ENCODE measurements at places on chromosomes 16 and 17. TPM values are rescaled to one million over a fixed set of nuclear protein-coding genes. Genes with fewer than 3 reads are reported as not detected.

DNA sequence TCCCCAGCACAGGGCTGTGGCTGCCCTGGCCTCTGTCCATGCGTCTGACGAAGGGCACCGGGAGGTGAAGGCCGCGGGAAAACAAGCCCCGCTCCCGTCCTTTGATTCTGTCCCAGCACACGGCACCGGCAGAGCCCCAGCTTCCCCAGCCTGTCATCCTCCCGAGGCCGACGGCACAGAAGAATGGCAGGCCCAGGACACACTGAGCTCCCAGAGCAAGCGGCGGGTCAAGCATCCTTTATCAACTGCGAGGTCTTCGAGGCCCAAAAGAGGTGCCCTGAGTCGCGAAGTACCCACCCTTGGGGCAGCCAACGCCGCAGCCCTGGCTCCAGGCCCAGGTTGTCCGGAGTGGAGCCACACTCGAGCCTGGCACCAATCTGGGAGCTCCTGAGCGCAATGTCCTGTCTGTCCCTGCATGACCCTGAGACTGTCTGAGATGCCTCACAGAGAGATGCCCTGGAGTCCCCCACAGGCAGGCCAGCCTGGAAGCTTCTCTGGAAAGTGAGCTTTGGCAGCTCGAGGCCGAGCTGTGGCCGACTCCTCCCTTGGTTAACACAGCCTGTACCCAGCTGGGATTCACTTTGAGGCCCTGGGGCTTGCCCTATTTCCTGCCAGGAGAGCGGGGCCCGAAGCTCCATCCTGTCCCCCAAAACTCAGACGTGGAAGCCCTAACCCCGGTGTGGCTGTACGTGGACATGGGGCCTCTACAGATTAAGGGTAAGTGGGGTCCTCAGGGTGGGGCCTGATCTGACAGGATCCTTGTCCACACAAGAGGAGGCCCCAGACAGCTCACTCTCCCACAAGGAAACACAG, 23.3 kb downstream of the SLC7A5 start:
- DNase-seq = no peak

DNA sequence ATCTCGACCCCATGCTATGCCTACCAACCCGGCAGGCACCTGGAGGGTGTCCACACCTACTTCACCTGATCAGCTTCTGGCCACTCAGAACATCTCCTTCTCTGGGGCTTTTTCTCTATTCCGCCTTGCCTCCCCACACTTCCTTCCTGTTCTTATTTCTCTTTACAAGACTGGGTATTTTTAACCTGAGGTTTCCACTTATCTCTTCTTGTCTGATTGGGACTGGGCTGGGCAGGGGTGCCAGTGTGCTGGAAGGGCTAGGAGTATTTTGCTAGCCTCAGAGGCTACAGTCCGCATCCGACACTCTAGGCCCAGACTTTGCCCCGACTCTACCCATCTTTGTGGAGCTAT, 26.2 kb upstream of the ZNF652 start:
- DNase-seq = peak; percentile 23

- DNase-seq = no peak
These were observed 31.9 kb downstream of the REXO5 start for GRCh38 chr16:20838240-20838639.

DNA sequence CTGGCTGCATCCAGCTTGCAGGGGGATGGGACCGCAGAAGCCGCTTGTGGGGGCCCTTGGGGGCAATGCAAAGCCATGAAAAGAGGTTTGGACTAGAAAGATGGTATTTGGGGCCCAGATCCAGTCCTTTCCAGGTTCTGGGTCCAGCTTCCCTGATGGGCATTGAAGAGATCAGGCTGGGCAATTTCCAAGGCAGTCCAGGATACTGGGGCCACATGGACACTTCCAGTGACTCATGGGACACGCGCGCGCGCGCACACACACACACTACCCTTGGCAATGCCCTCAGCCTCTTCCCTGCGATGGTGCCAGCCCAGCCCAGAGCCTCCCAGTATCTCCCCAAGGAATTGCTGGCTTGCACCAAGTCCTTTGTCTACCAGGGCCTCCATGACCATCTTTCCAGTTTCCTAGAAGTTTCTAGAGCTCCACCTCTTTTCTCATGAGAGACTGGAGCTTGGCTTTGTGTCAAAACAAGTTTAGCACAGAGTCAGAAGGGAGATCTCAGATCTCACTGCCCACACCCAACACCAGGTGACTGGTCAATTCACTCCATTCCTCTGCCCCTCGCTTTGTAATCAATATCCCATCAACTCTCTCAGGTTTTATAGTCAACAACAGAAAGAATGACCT, 44.3 kb downstream of the WNT3 start:
- DNase-seq = no peak

DNA sequence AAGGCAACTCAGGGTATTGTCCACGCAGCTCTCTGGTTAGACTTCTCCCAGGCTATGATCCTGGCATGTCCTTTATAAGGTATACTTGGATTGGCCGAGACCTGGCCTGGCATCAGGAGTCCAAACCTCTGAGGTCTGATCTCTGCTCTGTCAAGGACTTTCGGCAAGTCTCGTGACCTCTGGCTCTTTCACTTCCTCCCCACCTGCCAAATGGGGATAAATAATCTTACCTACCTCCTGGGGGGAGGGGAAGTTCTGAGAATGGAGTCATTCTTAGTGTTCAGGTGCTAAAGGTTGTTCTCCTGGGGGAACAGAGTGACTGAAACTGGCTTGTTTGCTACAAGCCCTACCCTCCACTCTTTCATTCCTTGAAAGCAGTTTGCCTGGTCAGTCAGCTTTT, 7.6 kb downstream of the ATXN1L start:
- peak; percentile 48 for DNase-seq

DNA sequence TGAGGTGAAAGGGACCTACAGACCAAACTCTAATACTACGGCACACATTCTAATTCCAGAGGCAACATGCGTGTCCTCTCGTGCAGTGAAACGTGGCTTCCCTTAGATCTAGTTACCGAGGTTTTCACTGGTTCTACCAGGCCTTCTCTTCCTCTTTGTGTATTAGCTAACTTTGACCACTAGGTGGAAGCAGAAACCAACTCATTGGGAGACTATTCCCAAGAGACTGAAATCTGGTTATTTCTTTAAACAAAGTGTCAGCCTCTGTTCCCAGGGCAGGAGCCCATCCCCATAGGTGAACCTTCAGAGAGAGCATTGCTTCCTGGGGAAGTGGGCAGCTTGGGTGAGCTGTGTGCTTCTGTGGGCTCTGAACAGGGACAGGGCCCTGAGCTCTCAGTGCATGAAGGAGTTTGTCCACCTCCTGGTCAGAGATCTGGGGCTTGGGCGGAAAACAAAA, 19.7 kb upstream of the RCVRN start:
- DNase-seq = no peak

GRCh38 chr17:59527325-59527917, 38.0 kb upstream of the DHX40 start:
- DNase-seq = no peak

CCL8 gene
- total RNA-seq = not detected

DNA sequence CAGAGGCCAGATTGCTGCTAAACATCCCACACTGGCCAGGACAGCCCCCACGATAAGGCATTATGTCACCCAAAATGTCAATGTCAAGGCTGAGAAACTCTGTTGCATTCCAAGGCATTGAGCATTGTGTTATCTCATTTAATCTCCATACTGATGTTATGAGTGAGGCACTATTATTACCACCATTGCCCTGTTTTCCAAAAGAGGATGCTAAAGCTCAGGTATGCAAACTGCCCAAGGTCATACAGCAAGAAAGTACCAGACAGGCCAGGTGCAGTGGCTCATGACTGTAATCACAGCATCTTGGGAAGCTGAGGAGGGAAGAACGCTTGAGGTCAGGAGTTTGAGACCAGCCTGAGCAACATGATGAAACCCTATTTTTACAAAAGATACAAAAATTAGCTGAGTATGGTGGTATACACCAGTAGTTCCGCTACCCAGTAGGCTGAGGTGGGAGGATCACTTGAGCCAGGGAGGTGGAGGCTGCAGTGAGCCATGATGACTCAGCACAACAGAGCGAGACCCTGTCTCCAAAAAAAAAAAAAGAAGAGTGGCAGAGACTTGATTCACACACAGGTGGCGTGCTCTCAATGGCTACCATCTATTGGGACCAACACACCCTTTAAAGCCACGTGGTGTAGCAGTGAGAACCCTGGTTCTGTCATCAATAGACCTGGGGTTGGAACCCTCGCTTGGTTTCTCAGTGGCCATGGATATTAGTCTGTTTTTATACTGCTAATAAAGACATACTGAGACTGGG, 58.8 kb upstream of the GRIN2A start:
- DNase-seq = no peak

- no peak for DNase-seq
These were observed 7.2 kb downstream of the SUPT4H1 start for GRCh38 chr17:58344791-58345157.

DNA sequence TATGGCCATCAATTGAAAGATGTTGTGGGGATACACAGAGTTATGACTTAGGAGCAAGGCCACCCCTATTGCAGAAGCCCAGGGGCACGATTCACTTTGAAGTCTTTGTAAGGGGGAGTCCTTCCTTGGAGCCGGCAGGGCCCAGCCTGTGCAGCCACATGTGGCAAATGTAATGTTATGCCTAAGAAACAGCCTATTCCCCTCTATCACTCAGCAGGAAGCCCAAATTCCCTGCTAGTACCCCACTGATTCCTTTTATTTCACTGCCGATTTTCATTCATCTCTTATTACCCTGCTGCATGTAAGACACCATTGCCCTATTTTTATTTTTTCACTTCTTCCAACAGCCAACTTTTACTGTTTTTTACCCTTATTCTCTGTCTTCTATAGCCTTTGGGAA, 233.2 kb downstream of the PMP22 start:
- no peak for DNase-seq

- DNase-seq = no peak
These were observed 118.3 kb upstream of the FAM20A start for GRCh38 chr17:68719431-68719830.

DNA sequence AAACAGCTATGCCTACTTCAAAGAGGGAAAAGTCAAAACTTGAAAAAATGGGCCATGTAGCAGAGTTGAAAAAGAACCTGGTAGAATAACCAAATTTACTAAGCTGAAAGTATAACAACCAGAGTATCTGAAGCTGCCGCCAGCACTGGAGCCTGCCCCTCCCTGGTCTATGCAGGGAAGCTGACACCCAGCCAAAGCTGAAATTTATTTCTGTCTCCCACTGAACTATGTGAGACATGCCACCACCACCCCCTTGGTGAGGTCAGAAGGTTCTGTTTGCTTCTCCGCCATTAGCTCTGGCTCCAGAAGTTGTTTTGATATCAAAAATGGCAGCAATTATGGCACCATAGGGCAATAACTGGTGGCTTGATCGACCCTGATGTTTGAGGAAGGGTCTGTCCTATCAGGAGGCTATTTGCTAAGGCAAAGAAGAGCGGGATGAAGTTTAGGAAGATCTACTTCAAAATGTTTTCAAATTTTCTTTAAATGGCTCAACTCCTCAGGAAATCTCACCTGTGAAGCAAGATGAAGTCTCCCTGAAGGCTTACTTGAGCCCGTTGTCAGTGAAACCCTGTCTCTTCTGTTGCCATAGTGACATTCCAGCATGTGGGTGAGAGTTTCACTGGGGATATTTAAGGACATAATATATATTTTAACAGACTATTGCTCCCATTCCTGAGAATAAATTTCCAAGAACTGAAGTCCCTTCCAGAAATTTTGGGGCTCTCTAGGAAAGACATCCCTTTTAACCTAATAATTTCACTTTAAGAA, 122.0 kb downstream of the COPRS start:
- no peak for DNase-seq

TNFRSF17 gene
- total RNA-seq = not detected

DNA sequence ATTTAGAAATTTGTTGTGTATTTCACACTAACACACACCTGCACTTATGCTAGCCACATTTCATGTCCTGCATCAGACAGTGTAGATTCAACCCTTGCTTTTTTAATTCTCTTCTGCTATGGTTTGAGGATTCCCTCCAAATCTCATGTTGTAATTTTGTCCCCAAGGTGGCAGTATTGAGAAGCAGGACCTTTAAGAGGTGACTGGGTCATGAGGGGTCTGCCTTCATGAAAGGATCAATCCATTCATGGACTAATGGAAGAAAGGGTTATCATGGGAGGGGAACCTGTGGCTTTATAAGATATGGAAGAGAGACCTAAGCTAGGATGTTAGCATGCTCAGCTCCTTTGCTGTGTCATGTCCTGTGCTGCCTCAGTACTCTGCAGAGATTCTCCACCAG, 1032.2 kb downstream of the CDH11 start:
- no peak for DNase-seq

- DNase-seq = peak; percentile 87
These were observed 4.4 kb upstream of the HOXB5 start for GRCh38 chr17:48597778-48598631.

DNA sequence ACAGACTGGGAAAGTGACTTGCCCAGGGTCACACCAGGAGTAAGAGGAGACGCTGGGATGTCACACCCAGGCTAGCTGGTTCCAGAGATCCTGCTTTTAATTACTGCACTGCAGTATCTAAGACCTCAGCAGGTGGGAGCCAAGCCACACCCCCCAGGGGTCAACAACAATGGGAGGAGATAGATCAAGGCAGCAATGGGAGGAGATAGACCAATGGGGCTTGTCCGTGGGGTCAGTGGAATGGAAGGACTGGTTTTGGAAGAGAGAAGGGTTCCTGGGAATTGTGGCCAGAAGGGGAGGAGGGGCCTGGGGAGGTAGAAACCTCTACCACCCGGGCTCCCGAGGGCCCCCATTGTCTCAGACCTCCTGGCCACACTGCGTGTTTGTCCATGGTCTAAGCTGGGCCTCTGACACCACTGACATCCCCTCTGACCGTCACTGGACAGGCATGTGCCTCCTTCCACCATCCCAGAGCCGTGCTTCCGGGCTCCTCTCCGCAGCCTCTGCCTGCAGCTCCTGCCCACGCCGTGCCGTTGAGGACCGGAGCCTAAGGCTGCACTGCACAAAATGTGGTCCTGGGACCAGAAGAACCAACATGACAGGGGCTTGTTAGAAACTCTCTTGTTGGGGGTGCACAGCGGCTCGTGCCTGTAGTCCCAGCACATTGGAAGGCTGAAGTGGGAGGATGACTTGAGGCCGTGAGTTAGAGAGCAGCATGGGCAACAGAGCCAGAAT, 69.8 kb upstream of the RPH3AL start:
- no peak for DNase-seq

GRCh38 chr16:77599793-77600415, 122.4 kb upstream of the NUDT7 start:
- DNase-seq = peak; percentile 11

OTOA gene
- not detected for total RNA-seq

DNA sequence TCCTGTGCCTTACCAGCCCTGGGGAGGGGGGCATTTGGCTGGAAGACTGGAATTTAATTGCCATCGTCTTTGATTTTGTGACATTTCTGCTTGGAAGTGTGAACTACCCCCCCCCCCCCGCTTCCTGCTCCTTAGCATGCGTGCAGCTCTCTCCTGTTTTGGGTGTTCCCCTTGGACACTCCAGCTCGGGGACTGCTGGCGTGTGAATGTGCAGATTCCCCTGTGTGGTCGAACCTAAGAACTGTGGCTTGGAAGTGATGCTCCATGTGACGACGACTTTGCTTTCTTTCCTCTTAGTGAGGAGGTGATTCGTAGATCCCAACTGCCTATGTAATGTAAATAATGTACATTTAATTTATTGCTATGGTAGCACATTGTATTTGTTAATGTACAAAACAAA, 26.1 kb downstream of the OR1D5 start:
- DNase-seq = no peak

SLC52A1 gene
- not detected for total RNA-seq

TBC1D3 gene
- total RNA-seq = not detected

Measured in transverse colon (tissue), 4 donors.